ENCODE measurements at places on chromosomes 1 and 21.

GRCh38 chr1:76186554-76187170 lies 112.1 kb downstream of the ST6GALNAC3 start:
- DNase-seq = no peak

DNA sequence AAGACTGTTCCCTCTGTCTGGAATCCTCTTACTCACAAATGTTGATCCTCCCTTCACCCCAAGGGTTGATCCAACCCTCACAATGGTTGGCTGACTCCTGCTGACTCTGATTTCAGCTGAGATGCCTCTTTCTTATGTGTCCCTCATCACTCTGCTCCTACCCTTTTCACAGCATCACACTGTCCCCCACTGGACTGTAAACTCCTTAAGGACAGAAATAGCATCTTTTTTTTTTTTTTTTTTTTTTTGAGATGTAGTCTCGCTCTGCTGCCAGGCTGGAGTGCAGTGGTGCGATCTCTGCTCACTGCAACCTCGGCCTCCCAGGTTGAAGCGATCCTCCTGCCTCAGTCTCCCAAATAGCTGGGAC lies 97.9 kb upstream of the SYT6 start:
- no peak for DNase-seq

- DNase-seq = peak; percentile 46
These were observed 29.4 kb upstream of the TRIM17 start for GRCh38 chr1:228445843-228446650.

- DNase-seq = no peak
These were observed 69.2 kb downstream of the MORN1 start for GRCh38 chr1:2322065-2322571.

GRCh38 chr1:58502519-58502918 lies 44.0 kb downstream of the OMA1 start:
- no peak for DNase-seq

DNA sequence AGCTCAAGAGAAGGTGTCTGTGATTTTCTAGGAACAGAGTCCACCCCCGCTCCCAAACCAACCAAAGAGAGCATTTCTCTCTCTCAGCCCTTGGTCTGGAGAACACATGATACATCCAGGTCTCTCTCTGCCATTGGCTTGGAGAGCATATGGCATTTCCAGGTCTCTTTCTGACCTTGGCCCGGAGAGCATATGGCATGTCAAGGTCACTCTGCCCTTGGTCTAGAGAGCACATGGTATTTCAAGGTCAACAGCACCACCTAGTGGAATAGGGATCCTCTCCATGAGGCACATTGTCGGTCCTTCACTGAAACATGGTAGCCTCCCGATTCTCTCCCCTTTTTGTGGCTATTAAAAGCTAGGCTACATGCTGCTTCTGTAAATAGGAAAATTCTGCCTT lies 437.7 kb upstream of the OLFM3 start:
- DNase-seq = peak; percentile 49

- DNase-seq = no peak
These were observed 76.3 kb upstream of the BEND5 start for GRCh38 chr1:48853006-48853405.

DNA sequence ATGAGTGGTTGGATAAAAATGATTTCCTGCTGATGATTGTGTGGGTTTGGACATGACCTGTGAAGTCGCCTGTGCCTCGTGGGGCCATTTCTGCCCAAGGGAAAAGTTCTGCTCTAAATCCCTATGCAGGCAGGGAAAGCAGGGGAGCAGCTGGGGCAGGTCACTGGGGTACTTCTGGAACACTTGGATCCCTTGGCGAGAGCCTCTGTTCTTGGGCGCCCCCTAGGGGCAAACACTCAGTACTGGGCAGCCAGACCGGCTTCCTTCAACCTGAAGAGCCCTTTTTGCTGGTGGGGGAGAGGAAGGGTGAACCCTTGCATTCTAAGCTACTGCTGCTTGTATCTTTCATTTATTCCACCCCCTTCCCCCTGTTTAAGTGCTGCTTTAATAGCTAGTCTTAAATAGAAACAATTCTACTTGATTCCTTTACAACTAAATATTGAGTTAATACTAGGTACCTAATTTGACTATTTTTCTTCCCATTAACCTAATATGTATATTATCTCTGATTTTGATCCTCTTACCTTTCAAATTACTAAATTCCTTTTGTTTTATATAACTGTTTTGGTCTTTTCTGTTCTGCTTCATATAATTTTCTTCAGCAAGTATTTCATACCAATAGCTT lies 5.1 kb upstream of the CLEC20A start:
- DNase-seq = peak; percentile 74

DNA sequence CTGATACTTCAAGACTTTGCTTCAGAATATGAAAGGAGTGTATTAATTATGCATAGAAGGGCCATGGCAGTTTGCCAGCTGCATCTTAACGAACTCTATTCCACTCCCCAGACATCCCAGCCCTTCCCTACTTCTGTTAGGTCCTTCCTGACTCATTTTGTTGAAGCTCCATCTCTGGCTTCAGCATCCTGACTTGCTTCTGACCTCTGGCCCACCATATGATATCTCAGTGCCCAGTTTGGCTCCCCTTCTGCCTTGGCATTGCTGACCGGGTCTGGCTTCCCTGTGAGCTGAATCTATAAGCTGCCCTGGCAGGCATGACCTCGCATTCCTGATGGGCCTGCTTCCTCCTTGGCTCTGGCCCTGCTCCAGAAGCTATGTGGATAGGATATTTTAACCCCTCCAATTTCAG lies 27.6 kb upstream of the ARHGAP29 start:
- peak; percentile 16 for DNase-seq

- DNase-seq = no peak
These were observed 30.2 kb downstream of the RUNX3 start for GRCh38 chr1:24899581-24900485.

DNA sequence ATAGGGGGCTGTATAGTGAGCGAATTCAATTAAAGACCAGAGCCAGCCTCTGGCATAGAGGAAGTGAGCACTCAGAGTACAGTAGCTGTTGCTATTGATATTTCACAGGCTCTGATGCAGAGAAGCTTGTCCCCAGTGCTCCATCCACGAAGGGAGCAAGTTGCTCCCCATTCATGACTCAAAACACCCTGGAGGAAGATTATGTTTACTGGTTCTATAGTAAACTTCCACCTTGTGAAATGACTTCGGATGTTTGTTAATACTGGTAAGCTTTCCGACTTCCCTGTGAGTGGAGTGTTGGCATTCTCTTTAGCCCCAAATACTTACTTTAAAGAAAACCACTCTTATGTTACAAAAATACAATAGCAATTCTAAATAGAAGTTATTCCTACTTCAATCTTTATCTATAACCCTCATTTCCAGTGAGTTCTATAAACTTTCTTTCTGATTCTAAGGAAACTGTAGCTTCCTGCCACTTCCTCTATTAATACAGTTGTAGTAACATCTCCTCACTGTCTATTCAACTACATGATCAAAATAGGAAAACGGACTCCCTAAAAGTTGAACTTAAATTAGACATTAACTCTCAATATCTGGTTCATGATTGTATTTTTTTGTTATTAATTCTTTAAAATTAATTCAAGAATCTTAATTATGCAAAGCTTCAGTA lies 46.4 kb downstream of the ZNF281 start:
- DNase-seq = peak; percentile 67

- DNase-seq = no peak
These were observed 48.9 kb downstream of the PRKCZ start for GRCh38 chr1:2098839-2099785.

DNA sequence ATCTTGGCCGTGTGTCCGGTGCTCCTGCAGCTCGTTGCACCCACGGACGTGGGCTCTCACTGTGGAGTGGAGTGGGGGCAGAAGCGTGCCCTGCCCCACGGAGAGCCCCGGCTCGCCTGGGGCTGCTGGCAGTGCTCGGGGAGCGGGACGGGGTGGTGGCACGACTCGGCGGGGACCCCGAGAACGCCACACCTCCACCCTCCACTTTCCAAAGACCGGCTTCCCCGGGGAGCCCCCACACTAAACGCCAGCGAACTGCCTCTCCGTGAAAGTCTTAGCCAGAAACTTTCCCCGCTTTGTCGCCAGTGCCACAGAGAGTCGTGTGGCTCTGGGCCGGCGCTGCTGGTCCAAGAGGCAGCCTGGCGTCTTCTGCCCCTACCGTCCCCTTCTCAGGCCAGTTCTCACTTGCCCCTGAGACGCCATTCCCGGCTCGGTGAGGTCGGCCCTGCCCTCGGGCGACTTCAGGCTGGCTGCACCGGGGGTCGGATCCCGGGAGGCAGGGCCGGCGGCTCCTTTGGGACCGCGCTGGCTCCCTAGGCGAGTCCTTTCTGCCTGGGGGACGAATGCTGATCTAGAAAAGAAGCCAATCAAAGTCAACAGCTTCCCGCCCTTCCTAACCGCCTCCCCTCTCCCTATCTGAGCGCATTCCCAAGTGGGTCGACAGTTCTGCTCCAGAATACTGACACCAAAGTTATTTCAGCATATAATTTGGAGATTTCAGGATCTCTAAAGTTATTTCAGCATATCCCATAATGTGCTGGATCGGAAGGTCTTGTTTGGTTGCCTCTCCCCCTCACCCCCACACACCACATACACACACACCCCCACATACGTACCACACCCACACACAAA lies 2.6 kb upstream of the SAMD13 start:
- peak; percentile 30 for DNase-seq

DNA sequence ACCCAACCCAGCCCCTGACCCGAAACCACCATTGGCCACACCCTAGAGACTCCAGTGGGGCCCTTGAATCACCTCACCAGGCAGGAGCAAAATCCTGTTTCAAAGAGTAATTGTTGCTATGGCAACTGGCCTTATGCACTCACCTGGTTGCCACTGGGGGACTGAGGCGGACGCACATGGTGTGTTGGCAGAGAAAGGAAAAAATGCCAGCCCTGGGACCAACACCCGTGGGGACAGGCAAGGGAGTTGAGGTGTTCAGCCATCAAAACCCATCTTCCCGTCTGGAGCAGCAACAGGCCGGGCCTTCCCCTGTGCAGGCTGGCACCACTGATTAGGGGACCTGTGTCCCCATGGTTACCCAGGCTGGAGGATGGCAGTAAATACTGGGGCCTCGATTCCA lies 395.8 kb upstream of the VAMP3 start:
- DNase-seq = no peak

- DNase-seq = no peak
These were observed 2112.9 kb downstream of the NCAM2 start for GRCh38 chr21:23111070-23111600.

DNA sequence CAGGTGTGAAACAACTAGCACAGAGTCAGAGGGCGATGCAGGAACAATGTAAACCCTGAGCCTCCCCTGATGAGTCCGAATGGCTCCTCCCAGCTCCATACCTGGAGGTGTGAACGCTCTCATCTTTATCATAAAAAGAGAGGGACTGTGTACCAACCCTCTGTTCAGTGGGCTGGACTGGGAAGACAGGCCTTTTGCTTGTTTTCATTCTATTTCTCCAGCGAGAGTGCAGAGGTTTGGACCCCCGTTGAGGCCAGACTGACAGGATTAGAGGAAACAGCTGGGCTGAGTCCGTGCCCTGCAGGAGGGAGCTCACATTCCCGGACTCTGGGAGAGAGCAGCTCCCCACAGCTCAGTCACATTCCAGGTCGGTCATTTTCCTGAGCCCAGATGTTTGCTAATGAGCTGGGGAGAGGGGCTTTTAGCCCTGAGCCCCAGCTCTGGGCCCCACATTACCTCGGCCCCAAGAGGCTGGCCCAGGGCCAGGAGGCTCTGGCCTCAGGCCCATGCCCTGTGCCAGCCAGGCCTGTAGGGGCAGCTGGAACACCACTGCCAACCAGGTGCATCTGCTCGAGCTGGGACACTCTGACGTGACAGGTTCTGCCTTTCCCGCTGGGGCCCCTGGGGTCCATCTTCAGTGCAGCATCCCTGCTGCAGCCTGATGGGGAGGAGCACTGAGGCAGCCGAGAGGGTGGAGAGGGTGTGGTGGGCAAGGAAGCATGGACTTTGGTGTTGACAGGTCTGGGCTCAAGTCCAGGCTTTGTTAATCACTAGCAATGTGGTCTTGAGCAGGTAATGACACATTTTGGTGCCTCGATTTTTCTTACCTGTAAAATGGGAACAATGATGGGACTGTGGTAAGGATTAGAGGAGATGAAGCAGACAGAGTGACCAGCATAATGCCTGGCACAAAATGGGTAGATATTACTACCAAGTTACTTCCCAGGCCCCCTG lies 3.5 kb upstream of the NBL1 start:
- peak; percentile 42 for DNase-seq

DNA sequence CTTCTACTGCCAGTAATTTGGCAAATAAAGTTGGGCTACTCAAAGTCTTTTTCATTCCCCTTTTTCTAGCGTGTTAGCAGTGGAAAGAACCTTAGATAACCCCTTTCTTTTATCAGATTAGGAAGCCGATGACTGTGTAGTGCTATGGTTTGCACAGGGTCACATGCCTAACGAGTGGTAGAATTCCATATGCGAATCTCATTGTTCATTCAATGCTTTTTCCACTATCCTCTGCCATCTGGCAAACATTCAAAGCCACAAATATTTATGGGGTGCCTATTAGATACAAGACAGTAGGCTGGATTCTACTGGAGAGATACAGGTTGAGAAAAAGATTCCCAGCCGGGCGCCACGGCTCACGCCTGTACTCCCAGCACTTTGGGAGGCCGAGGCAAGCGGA lies 14.9 kb upstream of the IER5 start:
- no peak for DNase-seq

GRCh38 chr1:116568662-116569380 lies 2.0 kb downstream of the CD58 start:
- DNase-seq = no peak

GRCh38 chr1:63787875-63788274 lies 14.1 kb downstream of the ROR1 start:
- DNase-seq = no peak

GRCh38 chr1:151939779-151940178 lies 30.5 kb upstream of the THEM4 start:
- DNase-seq = no peak

DNA sequence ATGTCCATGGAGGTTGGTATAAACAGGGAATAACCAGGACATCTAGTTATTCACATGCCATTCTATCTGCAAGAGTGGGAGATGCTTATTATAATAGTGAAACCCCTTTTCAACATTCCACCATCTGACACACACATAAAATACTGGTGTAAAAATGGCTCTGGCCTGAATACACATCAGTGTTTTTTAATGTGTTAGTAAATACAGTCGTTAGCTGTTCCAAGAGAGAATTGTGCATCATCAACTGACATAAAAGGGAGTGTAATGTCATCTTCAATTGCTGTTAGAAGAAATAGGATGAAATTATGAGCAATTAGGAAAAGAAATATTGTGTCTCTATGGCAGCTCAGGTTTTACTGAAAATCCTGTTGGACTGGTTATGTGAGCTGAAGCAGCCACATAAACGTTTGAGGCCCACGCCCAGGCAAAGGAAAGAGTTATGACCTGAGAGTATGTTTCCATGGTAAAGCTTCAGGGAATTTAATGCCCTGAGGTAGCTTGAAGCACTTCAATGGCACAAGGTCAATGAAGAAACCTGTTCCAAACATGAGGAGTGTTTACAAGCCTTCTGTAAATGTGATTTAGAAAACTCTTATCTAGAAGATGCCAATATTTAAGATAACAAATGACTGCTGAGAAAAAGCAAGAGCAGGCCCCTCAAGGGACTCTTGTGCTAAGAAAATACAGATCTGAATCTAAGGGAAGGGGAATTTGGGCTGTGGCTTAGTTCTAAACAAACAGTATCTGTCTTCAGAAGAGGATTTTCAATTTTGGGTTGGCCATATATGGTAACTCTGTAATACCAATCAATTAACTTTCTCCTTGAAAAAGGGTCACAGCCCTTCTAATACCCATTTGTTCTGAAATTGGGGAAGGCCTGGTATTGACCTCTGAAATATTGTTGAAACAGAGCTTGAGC lies 384.3 kb downstream of the SEC16B start:
- DNase-seq = no peak

GRCh38 chr21:41369105-41369919 lies 7.5 kb downstream of the MX2 start:
- no peak for DNase-seq

All from T47D (cell line).